ENCODE measurements at places on chromosomes 16 and 17.
A peak's percentile ranks its signal among the peaks of the same experiment; 100 is the strongest.

DNA sequence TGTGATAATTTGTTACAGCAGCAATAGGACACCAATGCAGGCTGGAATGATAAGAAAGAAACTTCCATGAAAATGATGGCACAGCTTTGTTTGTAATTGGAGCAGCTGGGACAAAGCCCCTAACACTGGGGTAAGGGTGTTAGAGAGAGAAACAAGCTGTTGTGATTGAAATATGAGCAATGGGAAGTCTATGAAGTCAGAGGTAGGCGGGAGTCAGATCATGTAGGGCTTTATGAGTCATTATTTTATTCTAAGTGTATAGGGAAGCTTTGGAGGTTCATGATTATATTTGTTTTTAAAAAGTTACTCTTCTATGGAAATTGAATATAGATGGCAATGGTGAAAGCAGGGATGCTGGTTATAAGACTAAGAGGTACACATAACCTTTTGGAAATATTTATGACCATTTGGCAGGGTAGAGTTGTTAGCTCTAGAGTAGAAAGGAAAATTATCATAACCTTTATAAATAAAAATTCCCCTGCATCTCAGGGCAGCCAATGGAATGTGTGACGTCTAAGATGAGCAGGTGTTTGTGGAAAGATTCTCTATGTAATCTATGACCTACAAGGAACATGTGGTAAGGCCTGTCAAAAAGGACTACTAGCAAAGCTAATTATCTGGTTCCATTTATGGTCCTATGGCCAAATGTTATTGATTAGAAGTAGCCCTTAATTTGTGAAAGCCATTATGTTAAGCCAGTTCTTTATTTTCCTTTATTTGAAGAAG is 85.6 kb downstream of the KCNJ2 start:
- peak; percentile 26 for DNase-seq

GRCh38 chr16:11482946-11483748 is 103.6 kb downstream of the LITAF start:
- no peak for DNase-seq

DNA sequence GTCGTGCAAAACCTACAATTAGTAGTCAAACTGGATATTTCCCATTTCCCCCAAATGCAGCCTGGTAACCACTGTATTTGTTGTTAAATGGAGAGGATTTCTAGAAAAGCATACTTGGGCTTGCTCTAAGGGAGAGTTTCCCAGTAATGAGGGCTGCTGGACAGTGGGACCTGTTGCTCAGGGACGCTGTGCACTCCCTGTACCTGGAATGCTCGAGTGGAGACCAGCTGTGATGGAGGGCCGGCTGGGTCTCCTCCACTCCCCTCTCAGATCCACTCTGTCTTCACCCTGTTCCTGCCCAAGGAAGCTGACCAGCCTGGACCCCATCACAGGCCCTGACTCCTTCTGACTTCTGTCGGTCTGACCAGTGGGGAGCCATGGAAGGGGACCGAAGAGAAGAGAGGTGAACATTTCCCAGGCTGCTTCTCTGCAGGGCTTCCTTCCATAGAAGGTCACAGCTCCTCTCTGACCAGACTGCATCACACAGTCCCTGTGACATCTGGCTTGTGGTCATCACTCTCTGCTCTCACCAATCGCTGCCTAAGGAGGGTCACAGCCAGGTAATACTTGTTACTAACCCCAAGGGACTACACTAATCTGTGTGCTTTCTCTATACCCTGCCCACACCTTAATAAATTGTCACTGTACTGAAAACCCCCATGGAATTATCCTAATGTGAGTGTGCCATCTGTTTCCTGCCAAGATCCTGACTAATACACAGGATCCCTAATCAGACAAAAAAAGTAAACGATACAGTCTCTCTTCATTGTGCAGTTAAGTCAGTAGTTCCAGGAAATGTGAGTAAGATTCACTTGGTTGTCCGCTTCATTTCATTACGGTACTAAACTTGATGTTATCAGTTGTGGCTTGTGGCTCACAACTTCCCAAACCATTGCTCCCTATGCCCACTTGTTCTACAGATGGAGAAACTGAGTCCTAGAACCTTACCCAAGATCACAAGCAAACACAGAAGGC is 102.4 kb downstream of the CCT6B start:
- DNase-seq = no peak

GRCh38 chr17:38568274-38568673 is 37.5 kb downstream of the SRCIN1 start:
- DNase-seq = no peak

- peak; percentile 64 for DNase-seq
These were observed 4.5 kb downstream of the FBXL19 start for GRCh38 chr16:30927789-30928378.

- no peak for DNase-seq
These were observed 105.2 kb downstream of the CLEC16A start for GRCh38 chr16:11049396-11050059.

- peak; percentile 92 for DNase-seq
These were observed 8.8 kb upstream of the DNASE1 start for GRCh38 chr16:3645504-3646347.

GRCh38 chr16:85098565-85098964 is 13.7 kb downstream of the CIBAR2 start:
- no peak for DNase-seq
